ENCODE measurements at places on chromosomes 12 and 14.

DNA sequence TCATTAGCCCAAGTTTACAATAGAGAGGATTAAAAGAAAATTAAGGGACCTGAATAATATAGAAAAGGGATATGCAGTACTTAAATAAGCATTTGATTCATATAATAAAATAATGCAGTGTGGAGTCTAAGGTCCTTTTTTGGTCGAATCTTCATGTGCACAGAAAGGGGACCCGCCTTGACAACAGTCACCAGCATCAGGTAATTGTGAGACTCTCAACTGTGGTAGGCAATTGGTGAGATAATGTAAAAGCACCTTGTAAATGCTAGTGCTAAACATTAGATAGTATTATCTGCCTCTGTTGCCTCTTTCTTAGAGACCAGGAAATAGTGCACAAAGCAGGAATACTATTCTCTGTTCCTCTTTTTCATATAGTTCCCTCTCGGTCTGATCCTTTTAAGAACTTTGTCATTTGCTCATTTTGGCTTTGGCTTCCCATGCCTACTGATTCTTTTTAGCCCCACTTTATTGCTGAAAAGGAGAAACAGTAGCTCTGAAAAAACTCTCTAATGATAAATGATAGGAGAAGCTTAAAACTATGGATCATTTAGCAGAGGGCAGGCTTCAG is 17.5 kb downstream of the CHPT1 start:
- no peak for DNase-seq

GRCh38 chr12:72214163-72214562 is 58.0 kb upstream of the TRHDE start:
- DNase-seq = no peak

DNA sequence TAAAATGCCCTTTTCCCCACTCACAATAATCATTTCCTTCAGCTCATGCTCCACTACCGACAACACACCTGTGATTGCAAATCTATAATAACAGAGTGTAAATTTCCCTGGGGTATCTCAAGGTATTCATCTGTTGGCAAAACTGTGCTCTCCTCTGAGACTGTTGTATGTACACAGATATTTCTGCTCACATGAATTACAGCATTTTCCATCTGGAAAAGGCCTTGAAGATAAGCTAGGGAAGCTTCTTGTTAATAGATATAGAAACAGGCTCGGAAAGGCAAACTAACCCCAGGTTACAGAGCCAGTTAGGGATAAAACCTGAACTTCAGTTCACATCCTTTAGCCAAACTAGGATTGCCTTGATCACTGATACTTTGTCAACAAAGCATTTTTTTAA is 210.4 kb upstream of the KRR1 start:
- DNase-seq = no peak

- DNase-seq = no peak
Measured at GRCh38 chr12:13790317-13790716, 191.1 kb downstream of the GRIN2B start.

Measured in brain (organoid and tissue), 16 donors.